ENCODE measurements at places on chromosomes 3 and 15.

DNA sequence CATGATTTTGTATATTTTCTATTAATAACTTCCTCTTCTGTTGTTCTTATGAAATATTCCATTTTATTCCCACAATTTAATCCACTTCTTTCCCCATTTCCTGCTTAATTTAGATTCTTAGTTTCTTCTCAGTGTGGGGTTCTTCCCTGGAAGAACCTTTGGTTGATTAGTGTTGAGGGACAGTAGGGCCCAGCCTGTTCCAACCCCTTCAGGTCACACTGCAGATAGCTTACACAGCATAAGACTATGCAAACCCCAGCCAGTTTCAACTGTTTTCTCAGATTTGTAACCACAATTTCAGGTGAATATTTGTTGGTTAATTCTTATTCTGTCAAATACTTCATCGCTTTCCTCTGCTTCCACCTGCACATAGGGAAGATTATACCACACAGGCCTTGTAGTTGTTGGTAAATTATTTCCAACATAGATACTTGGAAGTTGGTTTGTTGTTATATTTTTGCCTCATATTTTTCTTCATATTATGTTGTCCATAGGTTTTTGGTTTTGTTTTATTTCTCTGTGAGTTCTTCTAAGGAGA, 34.7 kb downstream of the AADACL2 start:
- DNase-seq: no peak

DNA sequence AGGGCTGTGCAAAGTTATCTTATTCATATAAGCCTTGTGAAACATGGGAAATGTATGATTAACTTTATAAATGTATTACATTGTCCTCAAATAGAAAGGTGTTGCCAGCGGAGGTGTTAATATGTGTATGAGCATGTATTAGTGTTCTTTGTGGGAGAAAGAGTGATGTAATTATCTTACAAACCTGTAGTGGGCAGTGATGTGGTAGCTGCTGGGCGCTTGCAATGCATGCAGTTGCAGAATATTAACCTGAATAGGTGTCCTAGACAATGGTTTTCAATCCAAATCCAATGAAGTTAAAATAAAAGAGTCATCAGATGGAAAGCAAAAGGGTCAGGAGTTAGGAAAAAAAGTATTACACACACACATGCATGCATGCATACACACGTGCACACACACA, 881.3 kb upstream of the CADM2 start:
- DNase-seq: no peak

- no peak for DNase-seq
These were observed 304.6 kb upstream of the UBE2E2 start for GRCh38 chr3:22898558-22898957.

DNA sequence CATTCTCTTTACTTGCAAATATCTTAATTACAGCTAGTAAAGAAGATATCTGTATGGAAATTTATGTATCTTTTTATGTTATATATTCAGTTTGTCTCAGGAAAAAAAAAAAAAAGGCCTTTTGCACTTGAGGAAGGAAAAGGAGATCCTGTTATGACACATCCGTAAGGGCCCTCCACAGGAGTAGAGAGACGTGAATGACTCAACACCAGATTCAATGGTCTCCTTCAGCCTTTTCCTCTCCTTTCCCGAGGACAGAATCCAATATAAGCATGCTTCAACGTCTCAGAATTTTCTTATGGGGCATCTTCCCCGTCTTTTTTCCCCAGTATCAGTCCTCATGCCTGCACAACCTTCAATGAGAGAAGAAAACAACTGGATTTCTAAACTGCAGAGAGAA, 340.3 kb downstream of the NTRK3 start:
- no peak for DNase-seq

- DNase-seq: no peak
These were observed 102.7 kb upstream of the MEIS2 start for GRCh38 chr15:37203050-37203449.

DNA sequence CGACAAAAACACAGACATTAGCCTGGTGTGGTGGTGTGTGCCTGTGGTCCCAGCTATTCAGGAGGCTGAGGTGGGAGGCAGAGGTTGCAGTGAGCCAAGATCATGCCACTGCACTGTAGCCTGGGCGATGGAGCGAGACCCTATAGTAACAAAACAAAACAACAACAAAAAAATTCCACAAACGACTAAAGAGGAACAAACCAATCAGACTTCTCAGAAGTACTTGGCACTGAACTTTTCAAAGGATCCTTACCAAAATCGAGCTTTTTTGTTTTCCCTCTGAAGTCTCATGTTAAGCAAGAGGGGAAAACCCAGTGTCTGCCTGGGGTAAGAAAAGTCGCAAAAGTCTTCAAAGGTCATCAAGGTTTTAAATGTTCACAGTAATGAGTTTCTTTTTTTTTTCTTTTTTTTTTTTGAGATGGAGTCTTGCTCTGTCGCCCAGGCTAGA, 30.1 kb upstream of the TFRC start:
- no peak for DNase-seq

DNA sequence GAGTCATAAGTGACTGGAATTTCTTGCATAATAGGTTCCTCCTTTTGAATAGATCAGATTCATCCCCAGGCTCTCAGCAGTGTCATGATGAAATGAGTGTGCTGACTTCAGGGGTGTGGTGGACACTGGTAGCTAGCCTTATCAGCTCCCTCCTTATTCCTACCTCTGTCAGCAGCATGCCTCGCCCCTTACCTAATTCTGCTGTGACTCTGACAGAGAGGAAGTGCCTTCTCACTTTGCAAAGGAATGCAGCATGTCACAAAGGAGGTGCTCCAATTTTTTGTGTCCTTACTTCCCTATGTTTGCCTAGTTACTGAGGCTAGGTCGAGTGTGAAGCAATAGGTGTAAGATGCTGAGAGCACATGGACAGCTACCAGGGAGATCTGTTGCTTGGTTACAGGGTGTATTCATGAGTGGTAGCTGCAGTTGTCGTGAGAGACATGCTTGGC, 90.6 kb downstream of the TNFAIP8L3 start:
- DNase-seq: no peak

DNA sequence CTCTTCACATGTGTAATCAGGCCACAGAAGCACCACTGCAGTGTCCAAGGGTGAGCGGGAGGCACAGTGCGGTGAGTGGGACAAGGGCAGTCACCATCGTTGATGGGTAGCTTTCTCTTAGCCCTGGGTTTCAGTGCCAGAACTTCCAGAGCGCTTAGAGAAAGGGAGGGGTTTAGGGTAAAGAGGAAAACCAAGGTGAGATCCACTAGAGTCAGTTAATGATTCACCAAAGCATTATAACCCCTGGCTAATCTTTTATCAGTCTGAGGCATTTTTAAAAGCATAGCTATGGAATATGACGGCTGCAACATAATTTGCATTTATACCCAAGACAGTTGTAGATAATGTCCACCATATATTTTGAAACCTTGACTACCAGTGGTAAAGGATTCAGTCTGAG, 94.8 kb downstream of the SHQ1 start:
- DNase-seq: no peak

GRCh38 chr15:66285533-66286280, 7.7 kb upstream of the DIS3L start:
- DNase-seq: no peak
